ENCODE measurements at places on chromosomes 7 and 10. TPM values are rescaled to one million over a fixed set of nuclear protein-coding genes. Genes with fewer than 3 reads are reported as not detected.

- no peak for DNase-seq
Measured at GRCh38 chr7:135901585-135902540, 75.3 kb downstream of the MTPN start.

DNA sequence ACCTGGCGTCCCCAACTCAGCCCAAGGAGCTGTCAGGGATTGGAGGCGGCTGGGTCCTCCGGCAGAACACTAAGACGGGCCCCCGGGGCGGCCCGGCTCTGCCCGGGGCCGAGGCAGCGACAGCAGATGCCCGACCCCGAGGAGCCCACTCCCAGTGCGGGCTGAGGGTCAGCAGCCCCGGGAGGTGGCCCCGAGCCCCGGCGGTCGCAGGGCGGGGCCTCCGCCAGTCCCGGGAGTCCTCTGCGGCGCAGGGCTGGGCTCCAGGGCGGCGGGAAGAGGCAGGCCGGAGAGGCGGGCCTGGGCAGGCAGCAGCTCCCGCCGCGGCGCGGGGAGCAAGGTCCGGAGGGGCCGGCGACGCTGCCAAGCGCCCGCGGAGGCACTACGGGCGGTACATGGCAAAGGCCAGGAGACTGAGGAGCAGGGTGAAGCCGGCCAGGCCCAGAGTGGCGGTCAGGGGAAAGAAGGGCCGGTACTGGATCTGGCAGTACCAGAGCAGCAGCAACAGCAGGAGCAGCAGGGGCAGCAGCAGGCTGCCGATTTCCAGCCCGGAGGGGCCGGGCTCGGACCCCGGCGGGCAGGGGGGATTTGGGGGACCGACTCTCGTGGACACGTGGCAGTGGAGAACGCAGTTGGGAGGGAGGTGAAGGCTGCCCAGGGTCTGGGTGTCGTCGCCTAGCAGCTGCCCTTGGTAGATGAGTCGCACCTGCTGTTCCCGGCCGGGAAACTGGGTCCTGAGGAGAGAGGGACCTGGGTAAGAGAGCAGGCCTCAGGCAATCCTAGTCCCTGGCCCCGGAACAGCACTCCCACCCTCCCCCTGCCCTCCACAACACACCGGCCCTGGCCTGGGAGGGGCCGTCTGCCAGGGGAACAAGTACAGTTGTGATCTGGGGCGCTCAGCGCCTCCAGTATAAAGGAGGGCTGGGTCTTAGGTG, 827 bp upstream of the FASTK start:
- DNase-seq: no peak

GRCh38 chr7:138316421-138317043, 143.5 kb upstream of the TRIM24 start:
- peak; percentile 26 for DNase-seq

DNA sequence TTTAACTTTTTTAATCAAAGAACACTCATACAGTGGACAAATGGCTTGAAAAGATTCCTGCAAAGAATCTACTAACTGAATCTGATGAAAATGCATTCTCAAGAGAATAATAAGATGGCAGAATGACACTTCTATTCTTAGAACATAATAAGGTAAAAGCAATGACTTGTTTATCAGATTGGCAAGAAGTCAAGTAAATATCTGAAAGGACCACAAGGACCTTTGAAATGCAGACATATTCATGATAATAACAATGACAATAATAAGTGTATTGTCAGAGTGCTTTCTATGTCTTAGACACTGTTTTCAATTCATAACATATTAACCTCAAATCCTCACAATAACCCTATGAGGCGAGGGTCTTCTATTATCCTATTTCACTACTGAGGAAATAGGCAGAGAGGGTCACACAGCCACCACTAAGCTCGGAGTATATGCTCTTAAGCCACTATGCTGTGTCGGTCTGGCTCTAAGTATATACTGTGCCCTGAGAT, 10.6 kb downstream of the HACD1 start:
- no peak for DNase-seq

- no peak for DNase-seq
Measured at GRCh38 chr10:7988989-7989388, 65.5 kb upstream of the GATA3 start.

DNA sequence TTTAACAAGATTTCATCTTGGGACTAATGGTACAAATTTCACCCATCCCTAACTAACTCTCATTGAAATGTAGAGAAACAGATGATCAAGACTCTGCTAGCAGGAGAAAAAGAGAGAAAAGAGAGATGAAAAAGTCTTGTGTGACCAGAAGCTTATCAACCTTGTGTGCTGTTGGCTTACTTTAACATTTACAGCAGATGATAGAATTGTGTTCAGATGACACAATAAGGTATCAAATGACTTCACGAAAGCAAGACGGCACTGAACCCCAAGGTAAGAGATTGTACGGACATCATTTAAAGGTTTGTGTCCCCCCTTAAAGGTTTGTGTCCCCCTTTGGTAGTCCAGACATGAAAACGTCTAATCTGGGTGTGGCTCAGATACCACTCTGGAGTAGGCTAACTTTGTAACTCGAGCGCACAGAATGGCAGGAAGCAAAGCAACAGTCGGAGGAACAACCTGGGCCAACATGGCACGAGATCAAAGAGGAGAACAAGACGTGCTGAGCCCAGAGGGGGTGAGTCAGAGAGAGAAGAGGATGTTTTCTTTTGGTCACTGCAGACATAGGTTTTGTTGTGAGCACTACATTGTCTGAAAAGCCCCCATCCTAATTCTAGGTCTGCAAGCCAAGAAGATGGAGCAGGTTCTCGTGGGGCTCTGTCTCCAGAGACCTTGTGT, 10.4 kb upstream of the LMBR1 start:
- no peak for DNase-seq

DNA sequence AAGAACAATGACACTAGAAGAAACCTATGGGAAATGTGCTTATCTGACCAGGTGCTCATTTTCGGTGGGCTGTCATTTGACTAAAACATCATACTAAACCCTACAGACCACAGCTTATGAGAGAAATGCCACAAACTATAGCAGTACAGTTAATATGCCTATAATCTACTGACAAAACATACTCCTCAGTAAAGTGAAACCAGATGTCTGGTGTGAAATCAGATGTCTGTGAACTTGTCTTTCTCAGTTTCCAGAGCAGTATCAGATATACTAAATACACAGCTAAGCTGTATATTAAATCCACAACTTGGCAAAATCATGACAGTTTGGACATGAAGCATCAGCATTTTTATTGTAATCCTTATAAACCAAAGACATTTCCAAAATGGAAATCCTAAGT, 3.3 kb downstream of the IMMP2L start:
- DNase-seq: no peak

DNA sequence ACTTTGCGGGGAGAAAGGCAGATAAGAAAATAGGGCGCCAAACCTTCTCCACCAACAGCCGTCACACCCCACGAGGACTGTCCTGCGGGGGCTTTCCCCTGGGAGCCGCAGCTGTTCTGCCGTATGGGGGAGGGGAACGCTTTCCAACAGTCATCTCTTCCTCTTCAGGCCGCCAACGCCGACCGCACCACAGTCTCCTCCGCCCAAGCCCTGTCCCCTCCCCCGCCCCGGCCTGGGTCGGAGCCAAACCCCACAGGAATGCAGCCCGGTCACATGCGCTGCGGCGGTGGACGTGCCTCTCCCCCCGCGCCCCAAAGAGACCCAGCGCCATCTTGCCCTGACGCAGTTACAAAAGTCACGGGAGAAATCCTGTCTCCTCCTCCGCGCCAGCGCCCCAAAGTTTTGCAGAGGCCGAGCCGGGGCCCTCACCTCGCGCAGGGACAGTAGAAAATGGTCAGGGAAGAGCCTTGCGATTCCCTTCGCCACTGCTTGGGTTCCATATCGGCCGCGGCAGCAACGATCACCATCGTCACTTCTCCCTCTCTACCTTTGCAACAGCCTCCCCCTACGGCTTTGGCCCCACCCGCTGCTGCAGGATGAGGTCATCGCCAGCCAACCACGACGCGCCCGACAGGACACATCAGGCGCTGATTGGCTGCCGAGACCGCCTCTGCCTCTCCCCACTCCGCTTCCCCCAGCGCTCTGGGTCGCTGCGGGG, 1.3 kb upstream of the KMT2E start:
- DNase-seq: peak; percentile 95

GRCh38 chr10:133476641-133476990, 22.9 kb downstream of the SCART1 start:
- DNase-seq: no peak

GRCh38 chr7:738723-739454, 11.8 kb upstream of the PRKAR1B start:
- no peak for DNase-seq

DNA sequence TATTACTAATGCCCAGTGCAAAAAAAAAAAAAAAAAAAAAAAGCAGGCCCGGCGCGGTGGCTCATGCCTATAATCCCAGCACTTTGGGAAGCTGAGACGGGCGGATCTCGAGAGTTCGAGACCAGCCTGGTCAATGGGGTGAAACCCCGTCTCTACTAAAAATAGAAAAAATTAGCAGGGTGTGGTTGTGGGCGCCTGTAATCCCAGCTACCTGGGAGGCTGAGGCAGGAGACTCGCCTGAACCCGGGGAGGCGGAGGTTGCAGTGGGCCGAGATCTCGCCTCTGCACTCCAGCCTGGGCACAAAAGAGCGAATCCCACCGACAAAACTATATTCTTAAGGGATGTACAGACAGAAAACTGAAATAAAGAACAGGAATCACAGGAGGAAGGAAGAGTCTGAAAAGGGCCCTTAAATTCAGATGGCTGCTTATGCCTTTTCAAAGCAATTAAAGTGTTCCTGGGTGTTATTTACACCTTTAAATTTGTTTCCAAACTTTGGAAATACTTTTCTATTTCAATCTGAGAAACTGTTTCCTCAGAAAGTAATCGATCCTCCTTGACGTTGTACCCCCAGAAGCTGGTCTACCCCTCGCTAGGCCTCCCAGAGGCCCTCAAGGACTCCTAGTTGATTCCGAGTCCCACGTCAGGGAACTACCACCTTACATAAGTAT, 2.0 kb upstream of the KMT2E start:
- no peak for DNase-seq

DNA sequence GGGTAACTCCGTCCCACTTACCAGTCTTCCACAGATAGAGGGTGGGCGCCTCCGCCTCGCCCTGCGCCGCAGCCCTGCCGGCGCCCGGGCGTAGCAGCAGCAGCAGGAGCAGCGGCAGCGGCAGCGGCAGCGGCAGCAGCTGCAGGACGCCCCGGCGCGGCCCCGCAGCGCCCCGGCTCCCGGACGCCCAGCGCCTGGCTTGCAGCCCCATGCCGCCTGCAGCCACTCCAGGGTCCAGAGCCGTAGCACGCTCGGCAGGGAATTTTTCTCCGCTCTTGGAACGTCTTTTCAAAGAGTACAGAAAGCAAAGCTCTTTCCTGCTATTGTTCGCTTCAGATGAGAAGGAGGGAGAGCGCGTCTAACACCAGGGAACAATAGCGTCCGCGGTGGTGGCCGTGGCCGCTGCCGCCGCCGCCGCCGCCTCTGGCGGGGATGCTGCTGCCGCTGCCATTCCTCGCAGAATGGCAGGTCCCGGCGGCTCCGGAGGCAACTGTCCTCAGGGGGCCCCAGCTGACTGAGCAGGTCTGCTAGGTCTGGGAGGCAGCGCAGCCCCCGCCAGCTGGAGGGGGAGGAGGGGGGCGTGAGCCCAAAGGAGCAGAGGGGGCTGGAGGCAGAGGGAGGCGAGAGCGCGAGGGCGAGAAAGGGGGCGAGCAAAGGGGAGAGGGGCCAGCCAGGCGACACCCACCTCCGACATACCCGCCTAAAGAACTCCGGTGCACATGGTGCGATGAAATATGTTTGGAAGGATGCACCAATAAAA, at the start of gene THSD7A:
TSS of gene THSD7A (minus strand) at position 463 of the 760 bp plus-strand sequence. CDS start at position 211, 252 bp downstream.
- DNase-seq: peak; percentile 61

DNA sequence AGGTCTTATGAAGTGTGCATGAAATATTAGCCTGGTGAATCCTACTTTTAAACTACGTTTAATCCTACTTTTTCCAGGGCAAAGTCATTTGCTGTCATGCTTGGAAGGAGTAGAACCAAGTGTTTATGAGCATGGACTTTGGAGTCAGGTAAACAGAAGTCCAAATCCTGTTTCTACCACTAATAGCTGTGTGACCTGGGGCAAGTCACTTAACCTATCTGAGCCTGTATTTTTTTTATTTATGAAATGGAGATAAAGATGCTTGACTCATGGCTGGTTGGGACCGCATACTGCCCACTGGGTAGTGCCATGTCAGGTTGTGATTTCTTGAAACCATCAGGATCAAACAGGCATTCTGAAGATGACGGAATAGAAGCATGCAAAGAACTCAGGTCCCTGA, 249.6 kb downstream of the BAMBI start:
- no peak for DNase-seq

DNA sequence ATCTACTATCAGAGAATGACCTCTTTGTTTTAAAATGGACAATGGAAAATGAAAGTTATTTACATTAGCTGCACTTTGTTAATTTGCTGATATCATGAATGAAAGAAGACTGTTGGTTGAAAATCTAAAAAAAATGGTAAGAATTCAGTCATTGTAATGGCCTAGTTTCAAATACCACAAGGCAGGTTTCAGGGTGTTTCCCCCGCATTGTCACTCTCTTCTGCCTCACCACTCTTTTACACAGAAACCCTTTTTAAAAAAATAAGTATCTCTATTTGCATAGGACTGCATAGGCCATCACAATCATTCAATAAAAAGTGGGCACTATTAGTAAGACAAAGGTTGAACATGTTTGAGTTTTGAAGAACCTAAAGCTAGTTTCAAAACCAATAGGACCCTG, 737.1 kb downstream of the INHBA start:
- no peak for DNase-seq

- no peak for DNase-seq
Measured at GRCh38 chr7:25722856-25723255, 429.1 kb upstream of the NFE2L3 start.

DNA sequence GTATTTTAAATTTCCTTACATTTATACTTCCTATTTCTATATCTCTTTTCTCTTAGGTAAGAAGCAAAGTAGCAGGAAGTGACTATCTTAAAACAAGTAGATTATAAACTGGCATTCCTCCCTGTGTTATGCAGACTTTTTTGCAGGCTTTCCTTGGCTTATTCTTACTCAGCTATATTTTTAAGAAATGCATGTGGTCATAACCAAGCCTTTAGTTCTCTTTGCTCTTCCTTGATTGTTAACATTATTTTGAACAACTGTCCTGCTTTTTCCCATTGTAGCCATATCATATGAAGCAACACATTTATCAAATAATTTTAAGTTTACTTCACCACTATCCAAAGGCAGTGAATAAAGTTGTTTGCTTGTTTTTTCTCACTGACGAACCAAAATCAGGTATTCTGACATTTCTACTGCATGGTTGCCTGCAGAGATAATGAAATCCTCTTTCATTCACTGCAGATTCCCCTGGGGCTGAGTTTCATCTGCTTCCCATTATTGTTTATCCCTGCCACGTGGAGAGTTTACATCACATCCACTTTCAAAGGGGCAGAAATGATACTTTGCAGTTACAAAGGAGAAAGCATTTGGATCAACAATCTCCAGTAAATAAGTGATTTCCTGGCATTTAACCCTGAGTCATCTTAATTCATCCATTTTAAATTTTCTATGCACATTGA, 389.9 kb upstream of the SEMA3C start:
- no peak for DNase-seq

DNA sequence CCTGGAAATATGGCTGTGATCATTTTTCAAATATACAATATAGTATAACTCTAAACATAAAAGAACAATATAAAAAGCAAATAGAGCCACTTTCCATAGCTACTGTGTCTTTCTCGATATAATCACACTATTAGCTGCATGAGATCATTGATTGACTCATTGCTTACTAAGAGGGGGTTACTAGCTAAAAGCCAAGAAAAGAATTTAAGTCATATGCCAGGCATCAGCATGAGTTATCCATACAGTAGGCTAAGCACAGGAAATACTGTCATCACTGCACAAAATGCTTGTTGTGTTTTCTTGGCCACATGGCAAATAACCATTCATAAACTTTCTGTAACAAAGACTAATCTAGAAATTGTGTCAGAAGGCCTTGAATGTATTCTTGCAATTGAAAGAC, 18.8 kb upstream of the ABCB5 start:
- no peak for DNase-seq

Gene LDB3
- 0.96 TPM for polyA plus RNA-seq

Gene TRIL
- 59.3 TPM for polyA plus RNA-seq

Gene LRRC18
- 0.18 TPM for polyA plus RNA-seq

Measured in right renal pelvis (tissue), 4 donors.